ENCODE measurements at places on chromosomes 6 and 20. TPM values are rescaled to one million over a fixed set of nuclear protein-coding genes. Genes with fewer than 3 reads are reported as not detected.

BMP2 gene
- total RNA-seq: 0.33 TPM

SLC22A16 gene
- not detected for total RNA-seq

CABLES2 gene
- total RNA-seq: 5.7 TPM

STMND1 gene
- not detected for total RNA-seq

SH3BGRL2 gene
- 0.32 TPM for total RNA-seq

CD2AP gene
- total RNA-seq: 17.9 TPM
